ENCODE measurements at places on chromosomes 2 and 18.

DNA sequence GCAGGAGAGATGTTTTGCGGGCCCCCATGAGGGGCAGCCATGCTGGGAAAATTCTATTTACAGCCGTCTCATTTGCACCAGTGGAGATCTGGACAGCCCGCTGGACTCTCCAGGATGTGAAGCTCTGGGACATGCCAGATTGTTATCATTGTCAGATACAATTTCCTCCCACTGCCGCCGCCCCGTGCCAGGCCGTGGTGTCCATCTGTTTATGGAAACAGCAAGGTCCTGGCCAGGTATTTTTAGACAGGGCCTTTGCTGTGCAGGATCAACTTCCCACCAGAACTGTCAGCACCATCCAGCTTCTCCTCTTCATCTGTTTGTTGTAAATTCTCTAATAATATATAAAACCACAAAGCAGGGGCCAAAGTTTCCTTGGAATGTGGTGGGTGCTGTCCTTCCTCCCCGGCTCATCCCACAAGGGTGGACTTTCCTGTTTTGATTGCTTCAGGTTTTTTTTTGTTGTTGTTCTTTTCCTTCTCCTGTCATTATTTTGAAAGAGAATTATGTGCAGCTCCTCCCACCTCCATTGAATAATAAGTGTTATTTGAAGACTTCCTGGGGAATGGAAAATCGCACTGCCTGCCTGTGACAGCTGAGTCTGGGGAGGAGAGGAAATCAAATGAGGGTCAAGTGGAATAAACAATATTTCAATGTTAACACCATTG is 398.1 kb downstream of the TNS1 start:
- DNase-seq = no peak

DNA sequence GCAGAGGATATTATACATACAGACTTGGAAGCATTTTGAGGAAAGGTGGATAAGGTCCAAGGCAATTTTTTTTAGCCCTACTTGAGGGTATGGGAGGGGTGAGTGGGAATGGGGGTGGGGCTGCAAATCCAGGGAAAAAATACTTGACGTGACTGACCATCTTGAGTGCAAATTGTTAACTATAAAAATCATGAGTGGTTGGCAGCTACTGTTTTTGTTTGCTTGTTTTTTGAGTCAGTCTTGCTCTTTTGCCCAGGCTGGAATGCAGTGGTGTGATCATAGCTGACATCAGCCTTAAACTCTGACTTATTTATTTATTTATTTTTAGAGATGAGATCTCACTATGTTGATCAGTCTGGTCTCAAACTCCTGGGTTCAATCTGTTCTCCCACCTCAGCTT is 458.8 kb downstream of the PIK3C3 start:
- DNase-seq = no peak

GRCh38 chr2:226189061-226189460 is 610.6 kb downstream of the IRS1 start:
- DNase-seq = no peak

GRCh38 chr2:158487419-158487818 is 30.7 kb downstream of the PKP4 start:
- no peak for DNase-seq

- DNase-seq = no peak
These were observed 18.1 kb downstream of the PPP1R7 start for GRCh38 chr2:241168366-241168765.
